ENCODE measurements at places on chromosomes 1 and 21. TPM values are rescaled to one million over a fixed set of nuclear protein-coding genes. Genes with fewer than 3 reads are reported as not detected.

SYPL2 gene
- total RNA-seq = not detected

CGN gene
- total RNA-seq = 0.12 TPM

CXADR gene
- 10.7 TPM for total RNA-seq

RPTN gene
- total RNA-seq = not detected

SLC35F3 gene
- 0.87 TPM for total RNA-seq

SPRR2D gene
- not detected for total RNA-seq

SPRR2F gene
- not detected for total RNA-seq

PDZK1IP1 gene
- not detected for total RNA-seq

OR2L3 gene
- not detected for total RNA-seq

EPHA2 gene
- 197 TPM for total RNA-seq

LCE1B gene
- total RNA-seq = not detected

OR14K1 gene
- total RNA-seq = not detected

DDAH1 gene
- total RNA-seq = 55.1 TPM

PRKCZ gene
- total RNA-seq = 4.0 TPM

SPRR4 gene
- total RNA-seq = not detected

RSRP1 gene
- total RNA-seq = 67.5 TPM

APOBEC4 gene
- total RNA-seq = not detected

KCNN3 gene
- 4.8 TPM for total RNA-seq

BNIPL gene
- not detected for total RNA-seq

LAD1 gene
- 1.1 TPM for total RNA-seq

AMPD1 gene
- total RNA-seq = not detected

DISP1 gene
- 1.6 TPM for total RNA-seq

ARTN gene
- not detected for total RNA-seq

NUDT17 gene
- 3.4 TPM for total RNA-seq

TFF1 gene
- not detected for total RNA-seq

S100A7 gene
- total RNA-seq = not detected

NCDN gene
- total RNA-seq = 23.4 TPM

ZBTB8B gene
- total RNA-seq = not detected

SPATA21 gene
- total RNA-seq = not detected
